CD4-positive, alpha-beta memory T cell (primary cell): ENCODE measurements at places on chromosomes 16 and 17.

- DNase-seq, result no peak
These were observed 430.4 kb upstream of the CDH5 start for GRCh38 chr16:65936096-65936495.

GRCh38 chr17:78992542-78993212 is 13.0 kb upstream of the LGALS3BP start:
- DNase-seq, result no peak

GRCh38 chr17:30164531-30164930 is 47.9 kb downstream of the NSRP1 start:
- DNase-seq, result no peak

GRCh38 chr17:70307430-70308225 is 138.3 kb downstream of the KCNJ2 start:
- DNase-seq, result no peak

GRCh38 chr17:21146362-21147015 is 19.7 kb downstream of the DHRS7B start:
- DNase-seq, result no peak
